ENCODE measurements at places on chromosomes 7 and 10. TPM values are rescaled to one million over a fixed set of nuclear protein-coding genes. Genes with fewer than 3 reads are reported as not detected.

The NUTM2E gene
- total RNA-seq, result 1.3 TPM

The CPXM2 gene
- total RNA-seq, result 13.3 TPM

The TMEM270 gene
- total RNA-seq, result not detected

The HABP2 gene
- total RNA-seq, result 0.07 TPM

The DRGX gene
- total RNA-seq, result not detected

The MMP21 gene
- total RNA-seq, result 0.07 TPM

DNA sequence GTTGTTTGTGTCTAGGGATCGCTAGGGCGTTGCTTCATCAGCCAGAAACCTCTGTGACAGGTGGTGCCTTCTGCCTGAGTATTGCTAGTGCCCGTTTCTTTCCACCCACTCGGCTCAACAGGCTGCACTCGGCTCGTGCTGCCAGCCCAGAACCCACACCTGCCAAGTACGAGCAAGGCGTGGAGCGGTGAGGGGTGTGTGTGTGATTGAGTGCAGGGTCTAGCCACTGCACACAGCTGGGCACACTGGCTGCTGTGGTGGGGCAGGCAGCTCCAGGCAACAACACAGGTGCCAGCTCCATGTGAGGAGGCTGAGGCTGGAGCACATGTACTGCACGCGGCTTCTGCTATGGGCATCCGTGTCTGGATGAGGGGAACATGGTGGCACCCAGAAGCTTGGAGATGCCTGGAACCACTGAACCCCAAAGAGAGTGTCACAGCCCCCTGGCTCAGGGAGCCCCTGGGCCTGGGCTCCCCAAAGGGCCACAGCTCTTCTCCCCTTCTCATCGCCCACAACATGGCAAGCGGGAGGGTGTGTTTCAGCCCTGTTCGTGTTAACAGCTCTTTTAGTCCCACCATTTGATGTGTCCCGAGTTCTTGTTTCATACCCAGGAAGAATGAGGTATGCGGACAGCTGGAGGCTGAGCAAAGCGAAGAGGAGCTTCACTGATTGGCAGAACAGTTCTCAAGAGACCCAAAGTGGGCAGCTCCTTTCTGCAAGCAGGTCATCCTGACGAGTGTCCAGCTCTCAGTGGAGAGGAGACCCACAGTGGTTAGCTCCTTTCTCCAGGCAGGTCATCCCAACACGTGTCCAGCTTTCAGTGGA is 78.1 kb downstream of the HDAC9 start:
- DNase-seq, result no peak

DNA sequence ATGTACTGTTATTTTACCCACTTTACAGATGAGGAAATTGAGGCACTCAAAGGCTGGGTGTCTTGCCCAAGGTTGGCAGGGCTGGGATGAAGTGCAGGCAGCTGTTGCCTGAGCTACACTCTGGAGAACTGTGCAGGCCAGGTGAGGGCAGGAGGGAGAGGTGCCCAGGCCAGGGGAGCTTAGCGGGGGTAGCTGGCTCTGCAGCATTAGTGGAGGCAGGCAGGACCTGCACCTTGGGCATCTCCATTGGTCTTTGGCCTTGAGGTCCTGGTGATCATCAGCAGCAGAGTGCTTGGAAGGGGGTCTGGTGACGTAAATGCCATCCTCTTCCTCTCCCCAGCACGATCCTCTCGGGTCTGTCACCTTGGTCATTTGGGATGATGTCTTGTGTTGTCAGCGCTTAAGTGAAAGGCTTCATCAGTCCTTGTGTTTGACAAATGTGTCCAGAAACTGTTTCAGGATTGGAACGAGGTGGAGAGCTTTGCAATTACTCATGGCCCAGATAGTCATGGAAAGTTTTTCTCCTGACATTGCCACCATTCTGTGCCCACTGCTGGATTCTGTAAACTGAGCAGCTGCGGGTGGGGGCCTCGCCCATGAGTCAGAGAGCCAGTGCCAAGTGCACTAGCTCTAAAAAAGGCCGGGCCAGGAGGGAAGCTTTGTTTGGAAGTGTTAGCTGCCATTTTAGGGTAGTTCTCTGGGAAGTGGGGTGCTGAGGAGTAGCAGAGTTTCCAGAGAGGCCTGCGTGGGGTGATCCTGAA is 47.6 kb downstream of the TSPAN15 start:
- no peak for DNase-seq

DNA sequence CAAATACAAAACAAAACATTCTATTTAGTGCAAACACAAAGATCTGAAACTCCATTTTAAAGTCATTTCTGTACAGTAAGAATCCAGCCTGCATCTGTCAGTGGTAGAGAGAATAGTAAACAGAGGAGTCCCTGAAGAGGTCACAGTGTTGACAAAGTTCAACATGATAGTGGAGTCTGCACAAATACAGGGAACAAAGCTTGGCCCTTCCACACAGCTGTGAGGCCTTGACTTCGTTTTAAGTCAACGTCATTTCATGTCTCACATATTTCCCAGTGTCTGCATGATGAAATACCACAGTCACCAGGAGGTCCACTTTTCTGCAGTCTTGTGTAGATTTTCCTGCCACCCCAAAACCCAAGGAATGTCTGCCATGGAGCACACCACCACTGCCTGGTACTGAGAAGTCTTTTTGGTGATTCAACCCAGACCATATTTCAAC is 33.0 kb downstream of the CYP26A1 start:
- no peak for DNase-seq

GRCh38 chr7:15801551-15801950 is 115.1 kb upstream of the MEOX2 start:
- DNase-seq, result peak; percentile 72

GRCh38 chr7:24764972-24765744 is 7.9 kb upstream of the GSDME start:
- DNase-seq, result no peak

DNA sequence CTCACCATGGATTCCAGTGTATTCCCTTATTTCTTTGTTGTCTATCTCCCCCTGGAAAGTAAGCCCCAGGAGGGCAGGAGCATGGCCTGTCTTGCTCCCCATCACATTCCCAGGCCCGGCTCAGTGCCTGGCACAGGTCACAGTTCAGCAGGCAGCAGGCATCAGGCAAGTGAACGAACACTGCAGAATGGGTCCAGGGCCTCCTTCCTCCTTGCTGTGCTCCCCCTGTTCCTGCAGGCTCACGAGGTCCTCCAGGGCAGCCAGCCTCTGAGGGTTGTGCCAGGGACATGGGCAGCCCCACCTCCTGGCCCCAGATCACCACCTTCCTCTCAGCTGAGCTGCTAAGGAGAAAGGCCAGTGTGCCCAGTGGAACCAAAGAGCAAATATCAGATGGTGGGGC is 41.8 kb downstream of the PDLIM1 start:
- no peak for DNase-seq

DNA sequence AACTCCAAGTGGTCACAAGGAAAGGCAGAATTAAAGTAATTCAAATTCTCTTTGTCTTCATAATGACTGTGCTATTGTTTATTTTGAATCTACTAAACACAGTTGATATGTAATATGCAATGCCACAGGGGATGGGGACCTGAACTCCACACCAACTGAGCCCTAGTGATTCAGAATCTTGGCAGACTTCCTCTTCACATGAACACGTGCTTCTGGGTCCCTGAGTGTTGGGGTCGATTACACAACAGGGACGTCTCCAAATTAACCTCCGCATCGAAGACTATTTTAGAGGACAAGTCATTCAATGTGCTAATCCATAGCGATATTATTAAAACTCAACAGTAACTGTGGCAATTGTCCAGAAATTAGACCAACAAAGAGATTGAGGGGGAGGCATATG is 95.3 kb upstream of the CARD11 start:
- no peak for DNase-seq

- DNase-seq, result no peak
Measured at GRCh38 chr10:43227911-43228782, 38.7 kb downstream of the RASGEF1A start.

DNA sequence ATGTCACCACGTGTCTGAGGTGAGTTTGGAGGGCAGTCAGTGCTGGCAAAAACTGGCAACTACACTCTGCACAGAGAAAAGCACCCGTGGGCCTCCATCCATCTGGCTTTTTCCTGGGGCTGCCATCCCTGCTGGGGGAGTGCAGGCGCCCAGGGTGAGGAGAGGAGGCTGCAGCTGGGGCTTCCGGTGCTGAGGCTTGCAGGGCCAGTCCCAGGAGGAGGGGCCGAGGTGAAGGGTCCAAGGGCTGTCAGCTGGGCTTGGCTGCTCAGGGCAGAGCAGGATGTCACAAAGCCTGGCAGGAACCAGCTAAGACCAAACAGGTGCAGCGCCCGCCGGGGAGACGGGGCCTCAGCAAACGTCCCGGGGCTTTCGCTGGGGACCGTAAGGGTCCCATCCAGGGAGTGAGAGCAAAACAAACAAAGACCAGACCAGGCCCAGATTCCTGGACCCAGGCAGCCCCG is 77.2 kb downstream of the CFAP46 start:
- no peak for DNase-seq

DNA sequence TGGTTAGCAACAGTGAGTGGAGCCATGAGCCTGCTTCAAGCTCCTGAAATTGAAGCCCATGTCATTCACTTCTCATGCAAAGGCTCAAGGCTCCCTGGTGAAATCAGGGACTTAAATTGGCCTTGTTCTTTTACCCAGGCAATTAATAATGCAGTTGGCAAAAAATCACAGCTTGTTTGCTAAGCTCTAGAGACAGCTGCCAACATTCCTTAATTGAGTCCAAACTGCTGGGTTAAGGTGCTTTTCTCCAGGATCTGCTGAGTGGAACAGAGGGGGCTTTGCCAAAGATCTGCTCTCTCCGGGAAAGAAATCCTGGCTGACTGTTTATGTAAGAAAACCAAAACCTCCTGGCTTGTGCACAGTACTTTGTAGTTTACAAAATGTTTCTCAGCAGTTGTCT is 257.6 kb upstream of the GHITM start:
- no peak for DNase-seq

DNA sequence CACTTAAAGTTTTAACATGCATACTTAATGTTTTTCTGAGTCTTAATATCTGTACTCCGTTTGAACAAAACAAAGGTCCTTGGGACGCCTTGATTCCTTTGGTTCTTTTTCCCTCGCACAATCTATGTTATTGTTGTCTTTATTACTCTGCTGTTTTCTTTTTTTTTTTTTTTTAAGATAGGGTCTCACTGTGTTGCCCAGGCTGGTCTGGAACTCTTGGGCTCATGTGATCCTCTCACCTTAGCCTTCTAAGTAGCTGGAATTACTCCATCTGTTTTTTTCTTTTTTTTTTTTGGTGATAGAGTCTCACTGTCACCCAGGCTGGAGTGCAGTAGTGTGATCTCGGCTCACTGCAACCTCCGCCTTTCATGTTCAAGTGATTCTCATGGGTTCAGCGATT is 13.2 kb downstream of the MLLT10 start:
- no peak for DNase-seq

DNA sequence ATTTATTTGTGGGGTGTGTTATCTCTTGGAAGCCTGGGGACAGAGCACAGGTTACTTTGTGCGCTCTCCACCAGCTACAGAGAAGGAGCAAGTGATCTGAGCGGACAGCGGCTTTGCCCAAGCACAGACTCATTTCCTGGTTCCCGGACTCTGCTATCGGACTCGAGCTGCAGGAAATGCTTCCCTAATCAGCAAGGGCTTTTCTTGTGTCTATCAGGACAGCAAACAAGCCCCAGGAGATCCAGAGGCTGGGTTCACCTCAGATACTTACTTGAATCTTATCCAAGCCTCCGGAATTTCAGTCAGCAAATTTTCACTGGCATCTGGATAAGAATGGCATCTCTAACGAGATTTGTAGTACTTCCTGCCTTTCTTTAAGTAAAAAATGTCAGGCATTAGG is 27.8 kb downstream of the MRC1 start:
- DNase-seq, result peak; percentile 4

- no peak for DNase-seq
Measured at GRCh38 chr10:111117528-111118277, 40.9 kb downstream of the ADRA2A start.

GRCh38 chr7:106480161-106480579 is 180.8 kb downstream of the CCDC71L start:
- no peak for DNase-seq

- no peak for DNase-seq
Measured at GRCh38 chr10:99682032-99682431, 22.7 kb downstream of the ENTPD7 start.

GRCh38 chr10:78316451-78316931 is 282.8 kb downstream of the RPS24 start:
- no peak for DNase-seq

- DNase-seq, result peak; percentile 23
Measured at GRCh38 chr7:156897673-156898072, 4.7 kb upstream of the LMBR1 start.

DNA sequence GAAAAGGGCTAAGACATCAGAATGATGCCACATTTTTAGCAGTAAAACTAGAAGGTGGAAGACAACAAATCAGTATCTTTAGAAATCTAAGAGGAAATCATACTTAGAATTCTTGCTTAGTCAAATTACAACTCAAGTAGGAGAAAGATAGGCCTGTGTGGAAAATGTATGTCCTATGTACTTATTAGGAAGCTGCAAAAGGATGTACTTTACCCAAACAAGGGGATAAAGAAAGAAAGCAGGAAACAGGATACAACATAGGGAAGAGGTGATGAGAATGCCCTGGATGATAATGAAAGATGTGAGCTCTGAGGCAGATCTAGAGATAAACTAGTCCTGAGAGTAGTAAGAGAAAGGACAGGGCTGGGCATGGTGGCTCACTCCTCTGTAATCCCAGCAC is 54.9 kb downstream of the RNLS start:
- no peak for DNase-seq

DNA sequence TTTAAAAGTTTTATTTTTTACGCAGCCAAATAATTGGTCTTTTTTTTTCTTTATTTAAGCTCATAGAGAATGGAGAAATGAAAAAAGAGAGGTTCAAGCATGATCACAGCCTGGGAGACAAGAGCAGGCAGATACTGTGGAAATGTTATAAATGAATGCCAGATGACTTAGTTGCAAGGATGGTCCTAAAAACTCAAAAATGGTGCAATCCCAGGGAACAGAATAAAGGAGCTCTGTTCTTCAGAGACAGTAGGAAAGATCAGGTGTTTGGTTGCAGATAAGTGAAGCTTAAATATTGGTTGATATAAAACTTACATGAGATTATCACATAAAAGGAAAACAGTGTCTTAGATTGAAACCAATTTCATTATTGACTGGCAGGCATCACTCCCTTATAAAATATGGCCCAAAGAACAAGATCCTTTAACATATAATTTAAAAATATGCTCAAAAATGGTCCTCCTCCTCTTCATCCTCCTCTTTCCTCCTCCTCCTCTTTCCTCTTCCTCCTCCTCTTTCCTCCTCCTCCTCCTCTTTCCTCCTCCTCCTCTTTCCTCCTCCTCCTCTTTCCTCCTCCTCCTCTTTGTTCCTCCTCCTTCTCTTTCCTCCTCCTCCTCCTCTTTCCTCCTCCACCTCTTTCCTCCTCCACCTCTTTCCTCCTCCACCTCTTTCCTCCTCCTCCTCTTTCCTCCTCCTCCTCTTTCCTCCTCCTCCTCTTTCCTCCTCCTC is 18.6 kb downstream of the GNAT3 start:
- DNase-seq, result no peak

GRCh38 chr7:12244129-12244528 is 33.0 kb downstream of the TMEM106B start:
- no peak for DNase-seq

GRCh38 chr7:17404006-17404405 is 105.6 kb downstream of the AHR start:
- DNase-seq, result no peak

GRCh38 chr10:92434385-92434784 is 139.5 kb downstream of the IDE start:
- no peak for DNase-seq
